Right kidney (tissue), 9 donors: ENCODE measurements at places on chromosomes 3 and 15.

DNA sequence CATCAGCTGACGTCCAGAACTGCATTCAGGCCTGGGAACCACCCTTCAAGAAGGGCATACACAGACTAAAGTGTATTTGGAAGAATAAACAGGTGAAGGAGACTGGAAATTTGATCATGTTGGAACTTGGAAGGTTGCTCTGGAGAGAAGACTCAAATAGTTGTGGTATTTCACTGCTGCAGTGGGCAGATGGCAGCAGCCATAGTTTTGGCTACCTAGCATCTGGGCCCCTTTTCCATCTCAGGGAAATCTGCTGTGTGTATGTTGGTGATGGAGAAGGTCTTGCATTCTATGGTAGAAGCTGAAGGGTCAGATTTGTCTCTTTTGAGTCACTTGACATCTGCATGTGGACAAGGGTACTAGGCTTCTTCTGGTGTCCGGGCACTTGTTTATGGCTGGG lies 114.4 kb upstream of the FGF7 start:
- DNase-seq, result no peak

DNA sequence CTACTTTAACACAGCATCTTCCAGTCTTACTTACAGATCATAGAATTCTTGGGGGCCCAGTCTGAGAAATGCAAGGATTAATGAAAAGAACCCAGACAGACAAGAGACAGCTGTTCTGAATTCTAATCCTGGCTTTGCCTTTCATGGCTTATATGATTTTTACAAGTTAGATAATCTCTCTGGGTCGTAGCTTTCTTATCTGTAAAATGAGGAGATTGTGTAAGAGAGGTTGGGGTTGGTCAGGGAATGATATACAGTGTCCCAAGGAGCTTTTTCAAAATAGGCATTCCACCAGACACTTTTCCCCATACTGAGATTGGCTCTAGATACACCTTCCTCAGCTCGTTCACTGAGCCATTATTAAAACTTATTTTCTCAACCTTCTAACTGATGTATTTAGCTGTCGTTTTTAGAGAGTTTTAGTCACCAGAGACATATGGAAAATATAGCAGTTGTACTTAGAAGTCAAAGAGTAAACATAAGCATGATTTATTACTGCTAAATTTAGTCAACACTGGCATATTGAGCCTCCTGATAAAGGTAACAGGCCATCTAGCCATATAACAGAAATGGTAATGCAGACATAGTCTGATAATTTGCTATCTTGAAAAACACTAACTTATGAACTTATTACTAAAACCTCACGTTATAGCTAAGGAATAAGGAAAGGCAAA lies 163.0 kb upstream of the MLF1 start:
- DNase-seq, result no peak

DNA sequence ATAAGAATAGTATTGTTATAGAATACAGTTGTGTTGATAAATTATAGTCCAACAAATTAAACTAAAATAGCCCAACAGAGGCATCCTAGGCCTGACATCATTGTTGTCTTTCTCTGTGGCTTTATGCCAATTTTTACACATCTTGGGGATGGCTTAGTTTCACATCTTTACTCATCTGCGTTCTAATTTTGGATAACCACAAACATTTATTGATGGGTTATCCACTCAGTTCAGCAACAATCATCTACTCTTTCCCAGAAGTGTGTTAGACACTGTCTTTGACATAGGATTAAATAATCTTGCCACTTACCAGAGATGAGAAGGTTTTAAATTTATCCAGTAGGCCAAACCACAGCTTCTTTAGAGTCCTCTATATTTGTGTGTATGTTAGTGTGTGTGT lies 120.8 kb upstream of the PHLDB2 start:
- DNase-seq, result no peak

- DNase-seq, result no peak
Observed at GRCh38 chr3:113828600-113828999, 10.0 kb upstream of the GRAMD1C start.

- no peak for DNase-seq
Observed at GRCh38 chr3:166446986-166447385, 609.8 kb upstream of the BCHE start.

- DNase-seq, result no peak
Observed at GRCh38 chr15:78000927-78001249, 76.6 kb downstream of the TBC1D2B start.

DNA sequence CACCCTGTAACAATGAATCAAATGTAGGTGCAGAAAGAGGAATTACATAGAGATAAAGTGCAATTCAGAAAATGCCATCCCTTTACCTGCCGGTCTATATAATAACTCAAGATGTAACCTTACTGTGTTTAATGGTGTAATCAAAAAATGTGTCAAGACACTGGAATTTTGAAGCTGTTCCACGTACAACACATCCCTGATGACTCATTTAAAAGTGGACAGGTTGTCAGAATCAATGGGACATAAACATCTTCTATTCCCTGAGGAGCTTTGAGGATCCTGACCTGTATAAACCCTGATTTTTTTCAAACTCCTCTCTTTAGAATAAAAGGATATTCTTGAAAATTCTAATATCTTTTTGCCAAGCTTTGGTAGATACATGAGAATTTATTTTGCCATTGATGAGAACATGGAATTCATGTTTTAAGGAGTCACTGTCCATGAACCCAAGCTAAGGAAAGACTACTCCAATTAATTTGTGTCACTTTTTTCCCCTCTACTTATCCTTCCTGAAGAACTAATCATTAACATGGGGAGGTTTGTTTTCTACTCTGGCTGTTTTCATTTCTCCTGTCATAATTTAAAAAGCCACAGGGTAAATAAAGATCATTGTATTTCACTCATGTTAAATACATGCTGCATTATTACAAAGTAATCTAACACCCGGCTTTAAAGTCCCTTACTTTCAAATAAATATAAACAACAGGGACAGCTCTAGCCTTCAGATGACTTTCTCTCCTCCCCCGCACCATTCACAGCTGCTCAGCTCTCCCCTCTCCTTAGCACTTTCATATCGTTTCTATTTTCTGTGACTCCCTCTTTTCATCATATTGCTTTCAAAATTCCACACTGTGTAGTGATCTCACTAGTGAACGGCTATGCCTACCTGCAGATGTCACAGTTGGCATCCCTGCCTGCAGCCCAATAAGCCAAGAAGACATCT lies 138.3 kb downstream of the TAFA4 start:
- peak; percentile 26 for DNase-seq

DNA sequence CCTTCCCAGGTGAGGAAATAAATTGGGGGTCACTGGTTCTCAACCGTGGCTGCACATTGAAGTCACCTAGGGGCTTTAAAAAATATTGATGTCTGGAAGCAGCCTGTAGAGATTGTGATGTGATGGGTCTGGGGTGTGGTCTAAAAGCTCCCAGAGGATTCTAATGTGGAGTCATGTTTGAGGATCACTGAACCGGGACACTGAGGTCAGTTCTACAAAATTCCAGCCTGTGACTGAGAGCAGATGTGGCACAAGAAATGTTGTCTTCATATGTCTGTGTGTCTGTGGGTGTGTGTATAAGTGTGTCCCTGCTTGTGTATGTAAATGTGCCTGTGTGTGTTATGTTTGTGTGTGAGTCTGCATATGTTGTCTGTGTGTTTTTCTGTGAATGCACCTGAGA lies 79.9 kb downstream of the TLE3 start:
- no peak for DNase-seq

GRCh38 chr3:16600780-16601536 lies 4.3 kb downstream of the DAZL start:
- DNase-seq, result peak; percentile 12
